ENCODE measurements at places on chromosomes 7 and 10.

GRCh38 chr7:136030867-136031318, 53.7 kb upstream of the MTPN start:
- no peak for DNase-seq

DNA sequence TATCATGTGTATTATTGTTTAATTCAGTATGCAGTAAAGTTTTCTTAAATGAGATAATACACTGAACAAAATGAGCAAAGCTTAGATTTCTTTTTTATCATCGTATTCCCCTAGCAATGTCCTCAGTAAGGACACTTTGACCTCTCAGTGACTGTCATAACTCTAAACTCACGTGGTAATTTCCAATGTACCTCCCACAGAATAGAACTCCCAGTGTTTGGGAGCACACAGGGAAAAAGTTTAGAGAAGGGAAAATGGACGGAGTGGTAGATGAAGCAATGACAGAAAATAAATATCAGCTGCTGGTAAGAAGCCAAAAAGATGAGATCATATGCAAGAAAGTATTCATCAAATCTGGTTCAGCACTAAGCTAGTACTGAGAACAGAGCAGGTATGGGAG, 758.6 kb upstream of the KCND2 start:
- DNase-seq, result no peak

GRCh38 chr10:99815621-99816020, 33.2 kb downstream of the ABCC2 start:
- no peak for DNase-seq

GRCh38 chr10:22780474-22780885, 66.1 kb upstream of the PIP4K2A start:
- DNase-seq, result no peak

- peak; percentile 95 for DNase-seq
These were observed at the start of the genes BUD23 and DNAJC30 for GRCh38 chr7:73683056-73683787. Gene BUD23 (plus strand): TSS chr7:73683597. CDS start chr7:73683626, 29 bp downstream. Gene DNAJC30 (minus strand): TSS chr7:73683453. CDS start chr7:73683423, 30 bp downstream.

- DNase-seq, result peak; percentile 39
These were observed 10.3 kb downstream of the ITPRIP start for GRCh38 chr10:104327745-104328645.

- DNase-seq, result no peak
These were observed 316.5 kb upstream of the IMMP2L start for GRCh38 chr7:111878785-111879184.

GRCh38 chr10:80110986-80111385, 21.5 kb upstream of the PLAC9 start:
- DNase-seq, result no peak

DNA sequence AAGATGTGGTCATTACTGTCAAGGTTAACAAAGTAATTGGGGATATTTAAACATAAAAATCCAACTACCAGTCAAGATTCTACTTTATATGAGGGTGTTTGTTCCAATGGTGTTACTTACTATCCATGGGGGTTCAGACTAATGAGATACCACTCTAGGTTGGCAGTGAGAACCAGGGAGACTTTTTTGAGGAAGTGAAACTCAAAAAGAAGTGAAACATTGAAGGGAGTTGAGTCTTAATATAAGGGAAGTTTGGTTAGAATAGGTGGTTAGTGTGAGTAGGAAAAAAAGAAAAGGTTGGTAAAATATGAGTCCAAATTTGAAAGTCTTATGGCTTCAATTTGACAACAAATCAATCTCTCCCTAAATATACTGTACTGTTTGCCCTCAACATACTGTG, 123.6 kb upstream of the ANK3 start:
- DNase-seq, result no peak

DNA sequence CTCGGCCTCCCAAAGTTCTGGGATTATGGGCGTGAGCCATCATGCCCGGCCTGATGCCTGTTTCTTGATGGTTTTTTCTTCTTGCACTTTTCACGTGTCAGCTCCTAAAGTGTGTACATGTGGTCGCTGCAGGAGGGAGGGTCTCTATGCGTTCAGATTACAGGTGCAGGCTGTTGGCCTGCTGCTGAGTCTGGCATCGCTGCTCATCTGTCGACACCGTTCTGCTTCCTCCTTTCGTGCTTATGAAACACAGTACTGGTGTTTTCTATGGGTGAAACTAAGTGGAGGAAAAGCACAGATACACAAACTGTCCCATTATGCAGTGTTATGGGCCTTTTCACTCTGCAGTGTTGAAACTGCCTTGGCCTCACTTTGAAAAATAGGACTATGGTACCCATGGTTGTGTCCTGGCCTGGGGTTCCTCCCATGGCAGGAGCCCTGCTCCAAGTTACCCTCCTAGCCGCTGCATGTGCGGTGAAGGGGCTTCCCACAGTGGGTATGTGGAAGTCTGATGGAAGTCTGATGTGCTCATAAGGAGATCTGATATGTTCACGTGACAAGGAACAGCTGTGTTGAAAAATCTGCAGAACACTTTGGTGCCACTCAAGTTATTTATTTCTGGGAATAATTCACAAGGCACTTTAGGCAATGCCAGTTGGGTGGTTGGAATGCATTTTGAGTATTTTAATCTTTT, 23.5 kb downstream of the OGDH start:
- no peak for DNase-seq

DNA sequence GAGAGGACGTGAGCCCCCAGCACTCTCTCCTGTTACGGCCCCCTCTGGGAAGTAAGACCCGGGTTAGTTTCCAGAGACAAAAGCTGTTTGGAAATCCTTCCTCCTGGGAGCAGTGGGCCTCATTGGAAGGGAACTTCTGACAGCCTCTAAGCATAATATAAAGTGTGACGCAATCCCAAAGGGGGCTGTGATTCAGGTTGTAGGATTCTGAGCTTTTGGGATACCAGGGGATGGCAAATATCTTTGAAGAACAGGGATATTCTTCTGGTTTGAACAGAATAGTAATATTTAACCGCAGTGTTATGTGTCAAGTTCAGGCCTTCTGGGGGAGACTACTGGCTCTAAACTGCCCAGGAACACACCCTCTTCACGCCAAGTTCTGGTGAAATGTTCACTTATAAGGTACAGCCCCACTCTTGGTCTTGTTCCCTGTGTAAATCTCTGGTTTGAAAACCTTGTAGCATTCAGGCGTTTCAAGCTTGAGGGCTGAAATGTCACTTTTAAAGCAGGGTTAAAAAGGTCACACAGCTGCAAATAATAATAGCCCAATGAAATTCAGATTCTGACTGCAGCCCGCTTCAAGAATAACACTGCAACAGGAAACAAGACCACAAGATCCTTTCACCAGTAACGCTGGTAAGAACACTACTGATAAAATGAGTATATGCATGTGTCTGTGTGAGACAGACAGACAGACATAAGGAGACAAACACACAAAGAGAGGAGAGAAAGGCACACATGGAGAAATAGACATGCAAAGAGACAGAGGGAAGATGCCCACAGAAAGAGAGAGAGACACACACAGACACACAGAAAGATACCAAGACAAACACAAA, 69.0 kb downstream of the CREB5 start:
- DNase-seq, result no peak

GRCh38 chr10:20105931-20106330, 289.7 kb downstream of the PLXDC2 start:
- DNase-seq, result no peak

DNA sequence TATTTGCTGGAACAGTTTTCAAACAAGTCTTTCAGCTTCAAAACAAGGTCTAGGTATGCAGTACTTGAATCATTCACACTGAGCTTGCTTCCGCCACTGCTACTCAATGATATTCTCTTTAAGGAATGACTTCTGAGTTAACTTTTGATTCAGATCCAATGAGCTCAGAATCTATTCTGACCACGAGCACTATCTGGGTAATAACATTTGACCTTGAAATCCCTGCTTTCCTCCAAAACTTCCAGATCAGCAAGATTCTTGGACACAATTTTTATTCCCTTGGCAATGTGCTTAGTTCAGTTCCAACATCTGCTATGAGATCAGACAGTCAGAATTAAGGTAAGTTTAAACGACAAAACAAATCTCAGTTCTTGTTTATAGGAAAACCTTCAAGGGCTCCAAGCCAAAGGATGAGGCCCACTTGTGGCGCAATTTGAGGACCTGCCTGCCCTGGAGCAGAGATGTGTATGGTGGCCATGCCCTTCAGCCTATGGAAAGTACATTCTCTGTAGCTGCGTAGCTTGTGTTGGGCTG, 87.2 kb downstream of the RNF216 start:
- DNase-seq, result no peak

- DNase-seq, result no peak
These were observed 143.7 kb downstream of the VIPR2 start for GRCh38 chr7:159000859-159001435.

GRCh38 chr7:144717720-144718119, 118.1 kb downstream of the TPK1 start:
- DNase-seq, result no peak

GRCh38 chr7:34653787-34654186, 4.2 kb upstream of the NPSR1 start:
- no peak for DNase-seq

GRCh38 chr7:101162551-101163278, 2.7 kb downstream of the VGF start:
- no peak for DNase-seq

- DNase-seq, result no peak
These were observed 24.5 kb downstream of the BLVRA start for GRCh38 chr7:43782768-43783555.

GRCh38 chr10:10320956-10321355, 696.7 kb upstream of the CELF2 start:
- no peak for DNase-seq

- no peak for DNase-seq
These were observed 51.0 kb downstream of the SLC13A1 start for GRCh38 chr7:123148813-123149212.

DNA sequence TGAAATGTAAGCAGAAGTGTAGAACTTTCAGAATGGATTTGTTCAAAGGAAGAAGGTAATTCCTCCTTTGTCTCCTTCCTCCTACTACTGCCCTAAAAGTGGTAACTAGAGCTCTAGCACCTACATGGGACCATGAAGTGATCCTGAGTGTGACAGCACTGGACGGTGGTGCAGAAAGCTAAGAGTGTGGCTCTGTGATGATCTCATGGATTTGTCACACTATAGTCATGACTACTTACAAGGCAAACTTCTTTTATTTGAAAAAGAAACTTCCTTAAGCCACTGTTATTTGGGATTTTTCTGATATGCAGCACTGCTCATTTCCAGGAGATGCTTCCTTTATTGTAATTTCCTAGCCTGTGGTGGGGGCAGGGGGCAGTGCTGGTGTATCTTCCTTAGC, 5.8 kb upstream of the FHIP2A start:
- DNase-seq, result no peak

DNA sequence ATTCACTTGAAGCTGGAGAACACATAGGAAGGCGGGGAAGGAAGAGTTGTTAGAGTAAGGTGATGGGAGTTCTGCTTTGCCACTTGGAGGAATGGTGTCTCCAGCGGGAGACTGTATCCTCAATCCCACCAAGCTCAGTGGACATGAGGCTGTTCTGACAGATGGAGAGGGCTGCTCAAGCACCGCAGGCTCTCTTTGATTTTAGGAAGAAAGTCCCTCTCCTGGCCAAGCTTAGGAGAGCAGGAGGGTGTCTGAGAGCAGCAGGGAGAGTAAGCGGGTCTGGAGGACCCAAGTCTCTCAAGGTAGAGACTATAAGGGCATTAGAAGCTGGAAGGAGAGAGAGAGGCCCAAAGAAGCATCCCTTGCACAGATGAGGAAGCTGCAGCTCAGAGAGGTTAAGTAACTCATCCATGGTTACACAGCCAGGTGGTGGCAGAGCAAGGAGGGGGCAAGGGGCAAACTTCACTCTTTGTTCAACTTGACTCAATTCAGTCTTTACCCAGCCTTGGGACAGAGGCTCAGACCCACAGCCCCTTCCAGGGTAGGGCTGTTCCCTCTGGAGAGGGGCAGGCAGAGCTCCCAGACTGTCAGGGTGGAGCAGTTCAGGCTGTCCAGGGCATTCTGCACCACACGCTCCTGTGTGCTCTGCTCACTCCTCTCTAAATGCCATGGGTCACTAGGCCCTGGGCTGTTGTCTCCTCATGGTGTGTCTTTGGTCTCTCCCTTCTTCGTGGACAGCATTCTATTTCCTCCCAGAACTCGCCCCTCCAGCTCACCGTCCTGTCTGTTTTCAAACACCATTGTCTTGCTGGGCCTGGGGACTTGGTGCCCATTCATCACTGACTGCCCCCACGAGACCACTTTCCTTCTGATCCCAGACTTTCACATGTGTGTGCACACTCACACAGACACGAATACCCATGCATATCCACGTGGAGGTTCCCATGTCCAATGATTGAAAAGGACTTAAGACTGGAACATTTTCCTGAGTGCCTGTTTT, 8.9 kb downstream of the CHAT start:
- no peak for DNase-seq

- peak; percentile 81 for DNase-seq
These were observed at the start of gene TMEM273 for GRCh38 chr10:49187950-49188761. Gene TMEM273 (minus strand): TSS chr10:49188391. CDS start chr10:49188336, 55 bp downstream.

- DNase-seq, result no peak
These were observed 3.1 kb upstream of the SFRP5 start for GRCh38 chr10:97774811-97775294.

DNA sequence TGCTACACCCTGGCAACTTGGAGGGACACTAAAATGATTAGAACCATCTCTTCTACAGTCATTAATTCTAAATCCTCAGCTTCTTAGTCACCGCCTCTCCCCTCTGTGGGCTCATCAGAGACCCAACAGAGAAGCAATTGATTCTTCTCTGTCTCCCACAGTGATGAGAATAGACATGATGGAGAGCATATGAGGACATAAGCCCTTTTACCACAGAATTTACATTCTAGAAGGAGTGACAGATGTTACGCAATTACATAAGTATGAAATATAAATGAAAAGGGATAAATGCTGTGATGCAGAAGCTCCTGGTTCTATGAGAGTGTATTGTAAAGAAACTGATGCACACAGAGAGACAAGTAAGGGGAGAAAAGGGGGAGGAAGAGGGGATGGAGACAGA, 18.1 kb upstream of the ABCB5 start:
- no peak for DNase-seq

GRCh38 chr10:34655286-34656170, 159.6 kb downstream of the PARD3 start:
- no peak for DNase-seq

GRCh38 chr10:25129592-25129991, 45.2 kb upstream of the GPR158 start:
- no peak for DNase-seq

DNA sequence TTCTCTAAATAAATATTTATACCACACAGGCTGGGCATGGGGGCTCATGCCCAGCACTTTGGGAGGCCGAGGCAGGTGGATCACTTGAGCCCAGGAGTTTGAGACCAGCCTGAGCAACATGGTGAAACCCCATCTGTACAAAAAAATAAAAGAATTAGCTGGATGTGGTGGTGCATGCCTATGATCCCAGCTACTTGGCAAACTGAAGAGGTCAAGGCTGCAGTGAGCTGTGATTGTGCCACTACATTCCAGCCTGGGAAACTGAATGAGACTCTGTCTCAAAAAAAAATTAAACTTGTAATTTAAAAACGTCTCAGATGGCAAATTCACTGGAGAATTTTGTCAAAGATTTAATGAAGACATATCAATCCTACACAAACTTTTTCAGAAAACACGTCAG, 277.6 kb upstream of the BMPER start:
- no peak for DNase-seq

GRCh38 chr10:52410916-52411315, 96.8 kb downstream of the DKK1 start:
- DNase-seq, result no peak

- no peak for DNase-seq
These were observed 39.5 kb downstream of the ACSM6 start for GRCh38 chr10:95233377-95234034.

Data from C1 segment of cervical spinal cord (tissue), 14 donors.